ENCODE measurements at places on chromosomes 4 and X.

GRCh38 chrX:130746709-130747342 is 156.2 kb downstream of the ENOX2 start:
- DNase-seq, result no peak

DNA sequence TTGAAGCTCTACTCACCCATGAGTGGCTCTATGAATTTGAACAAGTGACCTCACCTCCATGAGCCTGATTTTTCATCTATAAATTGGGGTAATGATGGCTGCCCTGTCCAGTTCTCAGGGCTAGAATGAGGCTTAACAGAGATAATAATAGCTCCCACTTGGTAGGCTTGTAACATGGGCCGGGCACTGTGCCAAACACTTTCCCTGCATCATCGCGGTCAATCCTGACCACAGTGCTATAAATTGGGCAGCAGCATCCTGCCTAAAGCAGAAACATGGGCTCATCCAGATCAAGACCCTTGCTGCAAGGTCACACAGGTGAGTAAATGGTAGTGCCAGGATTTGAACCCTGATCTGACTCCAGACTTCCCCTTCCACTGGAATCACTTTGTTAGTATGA is 12.8 kb downstream of the APLN start:
- DNase-seq, result no peak

- peak; percentile 36 for DNase-seq
These were observed 38.5 kb upstream of the KLF3 start for GRCh38 chr4:38625508-38625907.

DNA sequence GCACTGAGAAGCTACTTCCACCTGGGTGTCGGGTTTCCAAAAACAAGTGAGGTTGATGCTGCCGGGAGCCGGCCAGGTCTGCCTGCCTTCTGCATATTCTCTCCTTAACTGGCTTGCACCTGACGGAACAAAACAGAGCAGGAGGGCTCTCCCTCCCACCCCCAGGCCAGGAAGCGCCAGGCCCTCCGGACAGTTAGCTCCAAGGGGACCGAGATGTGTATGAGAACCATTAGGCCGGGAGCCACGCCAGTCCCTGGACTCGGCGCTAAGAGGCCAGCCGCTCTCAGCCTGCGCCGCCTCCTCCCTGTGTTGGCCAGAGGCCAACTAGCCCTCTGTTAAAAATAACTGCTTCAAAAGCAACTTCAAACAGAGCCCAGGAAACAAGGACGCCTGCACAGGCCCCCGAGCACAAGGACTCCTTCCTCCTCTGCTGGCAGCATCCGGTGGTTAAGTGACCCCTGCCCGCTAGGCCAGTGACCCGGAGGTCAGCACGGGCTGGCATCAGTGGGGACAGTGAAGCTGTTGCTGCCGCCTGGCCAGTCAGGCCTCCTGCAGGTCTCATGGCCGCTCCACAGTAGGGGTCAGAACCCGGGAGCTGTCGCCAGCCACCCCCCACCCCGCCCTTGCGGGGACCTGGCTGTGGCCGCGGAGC is 107.9 kb downstream of the ABLIM2 start:
- DNase-seq, result peak; percentile 98

- DNase-seq, result no peak
These were observed 991.1 kb downstream of the STPG2 start for GRCh38 chr4:97152149-97152548.

GRCh38 chrX:68115371-68115770 is 317.9 kb downstream of the OPHN1 start:
- no peak for DNase-seq

DNA sequence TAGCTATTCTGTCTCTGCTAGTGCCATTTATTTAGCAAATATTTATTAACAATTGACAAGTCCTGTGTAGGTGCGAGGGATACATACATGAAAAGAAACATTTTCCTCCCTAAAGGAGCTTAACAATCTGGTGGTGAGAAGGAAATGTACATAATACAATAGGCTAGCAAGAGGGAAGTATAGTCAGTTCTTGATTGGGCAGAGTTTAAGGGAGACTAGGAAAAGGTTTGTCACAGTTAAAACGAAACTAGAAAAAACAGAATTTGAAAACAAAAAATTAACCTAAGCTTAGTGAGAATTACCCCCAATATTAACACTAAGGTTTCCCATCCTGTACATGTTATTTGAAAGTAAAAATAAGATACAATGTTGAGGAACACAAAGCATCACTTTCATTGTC is 8.6 kb upstream of the MAML3 start:
- no peak for DNase-seq

DNA sequence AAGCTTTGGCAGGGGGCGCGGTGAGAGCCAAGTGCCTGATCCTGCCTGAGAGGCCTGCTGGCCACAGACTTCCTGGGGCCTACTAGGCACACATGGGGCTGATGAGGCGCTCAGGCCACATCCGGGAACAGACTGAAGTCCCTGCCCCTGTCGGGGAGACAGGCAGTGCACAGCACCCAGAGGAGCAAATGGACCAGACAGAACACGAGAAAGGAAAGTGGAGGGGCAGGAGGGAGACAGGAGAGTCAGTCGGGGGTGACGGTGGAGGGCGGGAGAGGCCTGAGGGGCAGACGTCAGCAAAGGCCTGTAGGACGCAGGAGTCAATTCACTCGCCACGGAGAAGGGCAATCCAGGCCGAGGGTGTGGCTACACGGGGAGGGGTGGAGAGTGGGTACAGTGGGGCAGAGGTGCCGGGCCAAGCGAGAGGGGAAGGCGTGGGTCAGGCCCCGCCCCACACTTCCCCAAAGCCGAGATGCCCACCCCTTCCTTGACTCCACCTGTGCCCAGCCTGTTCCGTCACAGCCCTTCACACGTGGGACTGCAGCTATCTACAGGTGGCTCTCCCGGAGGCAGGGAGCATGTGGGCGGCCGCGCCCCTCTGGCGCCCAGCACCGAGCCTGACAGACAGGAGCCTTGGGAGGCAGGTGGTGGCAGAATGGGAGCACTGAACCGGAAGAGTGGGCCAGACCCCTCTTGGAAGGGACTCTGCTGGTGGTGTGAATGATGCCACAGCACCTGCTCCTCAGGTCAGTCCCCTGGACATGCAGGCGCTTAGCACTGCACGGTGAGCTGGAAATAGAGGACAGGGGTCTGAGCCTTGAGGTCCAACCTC is 20.5 kb downstream of the NOP14 start:
- DNase-seq, result no peak

- no peak for DNase-seq
These were observed 32.4 kb upstream of the REPS2 start for GRCh38 chrX:16914058-16914457.

DNA sequence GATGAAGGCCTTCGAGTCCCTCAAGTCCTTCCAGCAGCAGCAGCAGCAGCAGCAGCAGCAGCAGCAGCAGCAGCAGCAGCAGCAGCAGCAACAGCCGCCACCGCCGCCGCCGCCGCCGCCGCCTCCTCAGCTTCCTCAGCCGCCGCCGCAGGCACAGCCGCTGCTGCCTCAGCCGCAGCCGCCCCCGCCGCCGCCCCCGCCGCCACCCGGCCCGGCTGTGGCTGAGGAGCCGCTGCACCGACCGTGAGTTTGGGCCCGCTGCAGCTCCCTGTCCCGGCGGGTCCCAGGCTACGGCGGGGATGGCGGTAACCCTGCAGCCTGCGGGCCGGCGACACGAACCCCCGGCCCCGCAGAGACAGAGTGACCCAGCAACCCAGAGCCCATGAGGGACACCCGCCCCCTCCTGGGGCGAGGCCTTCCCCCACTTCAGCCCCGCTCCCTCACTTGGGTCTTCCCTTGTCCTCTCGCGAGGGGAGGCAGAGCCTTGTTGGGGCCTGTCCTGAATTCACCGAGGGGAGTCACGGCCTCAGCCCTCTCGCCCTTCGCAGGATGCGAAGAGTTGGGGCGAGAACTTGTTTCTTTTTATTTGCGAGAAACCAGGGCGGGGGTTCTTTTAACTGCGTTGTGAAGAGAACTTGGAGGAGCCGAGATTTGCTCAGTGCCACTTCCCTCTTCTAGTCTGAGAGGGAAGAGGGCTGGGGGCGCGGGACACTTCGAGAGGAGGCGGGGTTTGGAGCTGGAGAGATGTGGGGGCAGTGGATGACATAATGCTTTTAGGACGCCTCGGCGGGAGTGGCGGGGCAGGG is 568 bp downstream of the HTT start:
- DNase-seq, result peak; percentile 88

DNA sequence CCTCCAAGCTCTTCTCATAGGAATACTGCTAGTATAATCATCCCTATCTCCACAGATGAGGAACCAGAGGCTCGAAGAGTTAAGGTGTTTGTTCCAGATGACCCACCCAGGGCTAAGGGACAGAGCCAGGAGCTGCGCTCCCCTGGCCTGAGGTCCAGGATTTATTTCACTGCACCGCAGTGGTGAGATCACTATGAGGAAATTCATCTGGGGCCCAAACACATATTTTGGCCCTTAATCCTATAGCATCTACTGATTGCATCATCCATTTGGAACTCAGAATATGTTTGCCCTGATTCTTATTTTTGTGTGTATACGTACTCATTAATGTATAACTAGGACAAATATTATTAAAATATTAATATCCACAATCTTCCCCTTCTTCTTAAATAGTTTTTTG is 100.1 kb upstream of the RBPJ start:
- no peak for DNase-seq

DNA sequence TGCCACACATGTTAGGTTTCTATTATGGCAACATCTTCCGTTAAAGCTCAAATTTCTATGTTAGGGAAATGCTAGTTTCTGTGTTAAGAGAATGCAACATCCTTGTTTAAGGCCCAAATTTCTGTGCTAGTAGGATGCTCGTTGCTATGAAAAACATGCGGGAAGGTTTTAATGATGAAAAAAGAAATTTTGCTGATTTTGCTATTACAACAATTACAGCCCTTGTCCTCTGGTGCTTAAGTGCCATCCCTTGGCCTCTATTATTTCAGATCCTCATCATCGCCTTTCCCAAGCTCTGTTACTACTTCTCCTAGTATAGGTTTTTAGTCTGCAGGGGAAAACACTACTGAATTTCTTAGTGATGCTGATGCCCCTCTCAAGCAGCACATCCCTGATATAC is 412.6 kb upstream of the NDST3 start:
- no peak for DNase-seq

DNA sequence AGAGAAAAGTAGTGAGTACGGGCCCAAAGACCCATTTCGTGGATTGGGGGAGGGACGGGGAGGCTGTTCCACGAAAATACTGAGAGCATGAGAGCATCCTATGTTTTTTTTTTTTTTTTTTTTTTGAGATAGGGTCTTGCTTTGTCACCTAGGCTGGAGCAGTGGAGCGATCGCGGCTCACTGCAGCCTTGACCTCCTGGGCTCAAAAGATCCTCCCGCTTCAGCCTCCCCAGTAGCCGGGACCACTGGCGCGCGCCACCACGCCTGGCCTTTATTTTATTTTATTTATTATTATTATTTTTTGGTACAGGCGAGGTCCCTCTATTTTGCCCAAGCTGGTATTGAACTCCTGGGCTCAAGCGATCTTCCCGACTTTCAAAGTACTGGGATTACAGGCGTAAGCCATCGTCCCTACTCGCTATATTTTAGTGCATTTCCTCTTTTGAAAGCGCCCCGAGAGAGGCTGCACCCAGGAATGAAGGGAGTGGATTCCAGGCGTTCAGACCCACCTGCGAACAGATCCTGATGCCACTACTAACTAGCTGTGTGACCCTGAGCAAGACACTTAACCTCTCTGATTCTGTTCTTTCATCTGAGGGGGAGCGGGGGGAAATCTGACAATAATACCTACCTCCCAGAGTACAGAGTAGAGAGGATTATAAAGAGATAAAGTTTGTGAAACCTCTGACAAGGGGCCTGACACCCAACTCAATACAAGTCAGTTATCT is 5.4 kb upstream of the MSX1 start:
- DNase-seq, result no peak

DNA sequence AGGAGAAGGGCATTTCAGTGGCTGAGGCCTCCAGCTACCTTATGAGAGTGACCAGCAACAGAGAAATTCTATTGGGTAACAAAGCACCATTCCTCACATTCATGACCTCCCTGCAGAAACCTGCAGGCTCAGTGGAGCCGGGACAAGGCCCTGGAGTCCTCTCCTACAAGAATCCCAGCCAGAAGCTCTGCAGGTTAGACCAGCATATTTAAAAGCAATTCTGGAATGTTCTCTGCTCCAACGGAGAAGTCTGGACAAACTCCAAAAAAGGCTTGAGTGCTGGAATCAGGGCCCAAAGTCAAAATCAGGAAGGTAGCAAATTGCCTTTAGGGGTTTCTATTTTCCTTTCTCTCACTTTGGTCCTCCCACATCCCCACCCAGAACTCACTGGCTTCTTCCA is 202.9 kb downstream of the SCFD2 start:
- no peak for DNase-seq

GRCh38 chr4:145938618-145939440 is at the start of gene ZNF827:
ZNF827 (minus strand) TSS chr4:145938823; CDS start chr4:145938407, 416 bp downstream.
- DNase-seq, result peak; percentile 89

GRCh38 chr4:138348055-138348454 is 105.9 kb upstream of the SLC7A11 start:
- peak; percentile 47 for DNase-seq

DNA sequence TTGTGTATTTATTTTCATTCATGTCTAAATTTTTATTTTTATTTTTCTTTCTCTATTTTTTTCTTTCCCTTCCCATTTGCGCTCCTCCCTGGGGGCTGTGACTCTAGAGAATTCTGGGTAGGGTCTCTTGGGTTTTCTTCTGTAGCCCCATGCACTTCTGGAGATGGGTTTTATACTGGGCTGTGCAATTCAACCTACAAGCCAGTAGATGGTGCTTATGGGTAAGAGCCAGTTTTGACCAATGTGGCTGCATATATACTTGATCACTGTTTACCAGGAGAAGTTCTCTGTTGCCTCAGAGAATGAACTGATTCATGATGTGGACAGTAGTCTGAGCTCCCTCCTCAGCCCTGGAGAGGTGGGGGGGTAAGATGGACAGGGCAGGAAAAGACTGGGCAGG is 614.6 kb downstream of the PCDH19 start:
- DNase-seq, result peak; percentile 50

- DNase-seq, result no peak
These were observed 87.8 kb upstream of the BMP2K start for GRCh38 chr4:78688366-78688765.

DNA sequence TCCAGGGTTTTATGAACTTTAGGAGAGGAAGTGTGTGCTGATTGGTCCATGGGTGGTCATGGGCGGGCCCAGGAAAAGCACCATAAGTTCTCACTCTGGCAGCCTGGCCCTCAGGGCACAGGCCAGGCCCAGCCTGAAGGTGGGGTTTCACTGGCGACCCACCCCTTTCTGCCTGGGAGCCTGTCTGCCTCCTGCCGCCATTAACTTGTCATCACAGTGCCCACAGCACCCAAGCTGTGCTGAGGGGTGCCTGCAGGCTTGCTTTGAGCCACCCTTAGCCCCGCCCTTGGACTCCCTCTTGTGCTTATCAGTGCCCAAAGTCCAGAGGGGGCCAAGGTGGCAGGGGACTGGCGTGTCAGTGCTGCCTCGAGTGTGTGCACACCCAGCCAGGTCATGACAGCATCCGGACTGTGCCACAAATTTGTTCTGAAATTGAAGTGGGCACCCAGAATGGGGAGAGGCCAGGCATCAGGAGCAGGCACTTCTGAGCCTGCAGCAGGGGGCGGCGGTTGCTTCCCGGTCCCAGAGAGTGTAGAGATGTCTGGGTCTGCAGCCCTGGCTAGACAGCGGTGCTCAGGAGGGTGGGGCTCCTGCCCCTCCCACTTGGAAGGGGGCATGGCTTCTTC is 455.6 kb downstream of the TMA16 start:
- no peak for DNase-seq

Data from DMS53 (cell line).